Left forelimb (tissue), 1 donor: ENCODE measurements at places on chromosomes 1 and 21.

DNA sequence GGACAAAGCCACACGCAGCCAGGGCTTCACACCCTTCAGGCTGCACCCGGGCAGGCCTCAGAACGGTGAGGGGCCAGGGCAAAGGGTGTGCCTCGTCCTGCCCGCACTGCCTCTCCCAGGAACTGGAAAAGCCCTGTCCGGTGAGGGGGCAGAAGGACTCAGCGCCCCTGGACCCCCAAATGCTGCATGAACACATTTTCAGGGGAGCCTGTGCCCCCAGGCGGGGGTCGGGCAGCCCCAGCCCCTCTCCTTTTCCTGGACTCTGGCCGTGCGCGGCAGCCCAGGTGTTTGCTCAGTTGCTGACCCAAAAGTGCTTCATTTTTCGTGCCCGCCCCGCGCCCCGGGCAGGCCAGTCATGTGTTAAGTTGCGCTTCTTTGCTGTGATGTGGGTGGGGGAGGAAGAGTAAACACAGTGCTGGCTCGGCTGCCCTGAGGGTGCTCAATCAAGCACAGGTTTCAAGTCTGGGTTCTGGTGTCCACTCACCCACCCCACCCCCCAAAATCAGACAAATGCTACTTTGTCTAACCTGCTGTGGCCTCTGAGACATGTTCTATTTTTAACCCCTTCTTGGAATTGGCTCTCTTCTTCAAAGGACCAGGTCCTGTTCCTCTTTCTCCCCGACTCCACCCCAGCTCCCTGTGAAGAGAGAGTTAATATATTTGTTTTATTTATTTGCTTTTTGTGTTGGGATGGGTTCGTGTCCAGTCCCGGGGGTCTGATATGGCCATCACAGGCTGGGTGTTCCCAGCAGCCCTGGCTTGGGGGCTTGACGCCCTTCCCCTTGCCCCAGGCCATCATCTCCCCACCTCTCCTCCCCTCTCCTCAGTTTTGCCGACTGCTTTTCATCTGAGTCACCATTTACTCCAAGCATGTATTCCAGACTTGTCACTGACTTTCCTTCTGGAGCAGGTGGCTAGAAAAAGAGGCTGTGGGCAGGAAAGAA, 8.1 kb downstream of the PSRC1 start:
- DNase-seq: no peak

DNA sequence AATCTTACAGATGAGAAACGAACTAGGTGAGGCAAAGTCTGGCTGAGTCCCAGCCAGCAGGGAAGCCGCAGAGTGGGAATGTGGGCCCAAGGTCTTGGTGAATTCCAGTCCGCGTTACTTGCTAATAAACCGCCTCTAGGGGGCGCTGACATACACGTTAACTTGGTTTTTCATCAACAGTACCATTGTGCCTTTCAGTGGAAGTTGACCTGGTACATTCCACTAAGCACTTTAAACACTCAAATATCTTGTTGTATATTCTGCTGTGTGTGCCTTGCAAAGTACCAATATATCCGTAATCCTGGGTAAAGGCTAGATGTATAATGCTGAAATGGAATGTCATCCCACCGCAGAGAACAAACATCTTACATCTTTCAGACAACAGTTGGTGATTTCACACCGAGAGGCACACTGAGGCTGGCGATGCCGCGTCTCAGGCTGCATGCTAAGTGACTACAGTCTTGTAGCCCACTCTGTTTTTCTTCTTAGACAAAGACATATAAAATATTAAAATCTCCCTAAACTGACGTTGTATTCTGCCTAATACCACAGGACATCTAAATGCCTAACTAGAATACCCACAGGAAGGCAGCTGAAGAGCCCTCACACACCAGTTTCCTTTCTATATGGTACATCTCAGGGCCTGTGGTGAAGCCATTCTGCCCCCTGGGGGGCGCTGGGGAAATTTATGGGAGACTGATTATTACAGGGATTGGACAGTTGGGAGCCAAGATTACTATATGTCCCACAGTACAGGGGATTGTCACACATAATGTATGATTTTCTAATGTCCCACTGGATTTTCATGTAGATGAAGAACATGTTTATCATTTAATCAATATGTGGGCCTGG, 49.2 kb upstream of the C1orf198 start:
- DNase-seq: peak; percentile 74

DNA sequence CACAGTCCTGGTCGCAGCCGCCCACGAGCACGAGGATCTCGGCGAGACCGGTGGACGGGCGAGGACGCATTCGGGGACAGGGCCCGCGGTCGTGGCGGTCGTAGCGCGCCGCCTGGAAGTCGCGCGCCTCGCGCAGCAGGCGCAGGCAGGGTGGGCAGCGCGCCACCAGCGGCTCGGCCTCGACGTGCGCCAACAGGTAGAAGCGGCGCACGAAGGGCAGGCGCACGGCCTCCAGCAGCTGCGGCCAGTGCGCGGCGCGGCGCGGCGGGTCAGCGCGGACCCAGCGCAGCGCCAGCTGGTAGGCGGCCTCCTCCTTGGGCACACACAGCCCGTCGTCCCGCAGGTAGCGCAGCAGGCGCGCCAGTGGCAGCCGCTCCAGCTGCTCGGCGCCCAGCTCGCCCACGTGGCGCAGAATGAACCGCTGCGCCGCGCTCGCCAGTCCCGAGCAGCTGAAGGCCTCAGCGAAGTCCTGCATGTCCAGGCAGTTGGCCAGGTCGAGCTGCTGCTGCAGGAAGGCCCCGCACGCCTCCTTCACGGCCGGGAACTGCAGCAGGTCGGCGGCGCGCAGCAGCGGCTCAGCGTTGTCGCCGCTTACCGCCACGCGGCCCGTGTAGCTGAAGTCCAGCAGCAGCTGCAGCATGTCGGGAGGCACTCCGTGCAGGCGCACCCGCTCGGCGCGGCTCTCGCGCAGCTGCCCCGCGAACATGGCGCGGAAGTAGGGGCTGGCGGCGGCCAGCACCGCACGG, 573 bp downstream of the KLHL21 start:
- peak; percentile 86 for DNase-seq

- no peak for DNase-seq
These were observed 52.6 kb downstream of the RUNX1 start for GRCh38 chr21:34996304-34997101.

DNA sequence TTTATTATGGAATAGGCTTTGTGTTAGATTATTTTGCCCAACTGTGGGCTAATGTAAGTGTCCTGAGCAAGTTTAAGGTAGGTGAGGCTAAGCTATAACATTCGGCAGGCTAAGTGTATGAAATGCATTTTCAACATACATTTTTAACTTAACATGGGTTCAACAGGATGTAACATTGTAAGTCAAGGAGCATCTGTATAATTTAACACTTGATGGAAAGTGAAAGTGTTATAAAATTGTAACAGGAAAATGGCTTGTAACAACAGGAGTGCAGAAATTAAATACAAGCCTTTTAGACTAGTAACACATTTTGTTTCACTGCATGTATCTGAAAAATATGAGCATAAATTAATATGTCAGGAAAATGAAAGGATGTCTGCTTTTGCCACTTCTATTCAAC, 42.3 kb downstream of the B3GALNT2 start:
- no peak for DNase-seq

DNA sequence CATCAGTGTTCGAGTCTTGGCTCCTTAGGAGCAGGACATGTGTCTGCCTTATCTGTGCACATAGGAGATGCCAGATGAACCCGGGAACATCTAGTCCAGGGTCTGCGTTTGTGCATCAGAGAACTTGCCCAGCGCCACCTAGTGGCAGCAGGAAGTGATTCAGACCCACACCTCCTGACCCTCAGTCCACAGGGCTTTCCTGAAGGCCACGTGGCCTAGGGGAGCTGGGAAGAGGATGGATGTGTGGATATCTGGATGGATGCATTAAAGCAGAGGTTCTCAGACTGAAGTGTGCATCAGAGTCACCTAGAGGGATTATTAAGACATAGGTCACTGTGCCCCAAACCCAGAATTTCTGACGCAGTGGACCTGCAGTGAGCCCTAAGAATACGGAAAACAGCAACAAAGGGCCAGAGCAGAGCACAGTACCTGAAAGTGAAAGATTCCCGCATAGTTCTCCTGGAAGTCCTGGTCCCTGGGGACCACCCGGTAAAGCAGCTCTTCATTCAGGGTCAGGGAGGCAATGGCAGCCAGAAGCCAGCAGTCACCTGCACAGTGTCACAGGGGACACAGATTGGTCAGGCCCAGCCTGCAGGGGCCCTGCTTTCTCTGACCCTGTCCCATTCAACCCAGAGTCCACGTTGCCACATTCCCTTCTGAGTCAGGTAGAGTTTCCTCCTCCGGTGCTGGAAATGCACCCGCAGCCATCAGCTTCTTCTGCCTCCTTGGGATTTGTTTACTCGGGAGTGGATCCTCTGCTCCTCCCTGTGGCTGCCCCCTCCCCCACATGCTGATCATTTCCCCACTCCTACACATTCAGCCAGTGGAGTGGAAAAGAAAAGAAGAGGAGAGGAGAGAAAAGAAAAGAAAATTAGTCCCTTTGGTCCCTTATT, 37.0 kb downstream of the CAPN8 start:
- no peak for DNase-seq

GRCh38 chr1:23957096-23957495, 2.5 kb upstream of the PNRC2 start:
- no peak for DNase-seq

- no peak for DNase-seq
These were observed 19.2 kb upstream of the ID3 start for GRCh38 chr1:23578311-23578996.

DNA sequence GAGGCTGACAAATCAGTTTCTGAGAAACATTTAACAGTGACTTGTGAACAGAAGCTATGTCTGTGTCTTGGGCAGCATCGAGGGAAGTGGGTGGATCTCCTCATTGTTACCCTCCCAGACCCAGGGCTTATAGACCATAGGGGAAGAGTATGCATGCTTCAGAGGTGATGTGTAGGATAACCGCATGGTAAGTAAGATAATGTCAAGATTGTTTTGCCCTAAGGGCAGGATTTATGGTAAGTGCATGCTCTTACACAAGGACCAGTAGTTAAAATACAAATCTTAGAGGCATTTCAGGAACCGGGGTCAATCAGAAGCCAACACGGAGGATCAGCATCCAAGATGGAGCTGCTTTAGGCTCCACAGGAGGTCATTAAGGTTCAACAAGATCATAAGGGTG, 7.7 kb upstream of the PRMT2 start:
- no peak for DNase-seq

DNA sequence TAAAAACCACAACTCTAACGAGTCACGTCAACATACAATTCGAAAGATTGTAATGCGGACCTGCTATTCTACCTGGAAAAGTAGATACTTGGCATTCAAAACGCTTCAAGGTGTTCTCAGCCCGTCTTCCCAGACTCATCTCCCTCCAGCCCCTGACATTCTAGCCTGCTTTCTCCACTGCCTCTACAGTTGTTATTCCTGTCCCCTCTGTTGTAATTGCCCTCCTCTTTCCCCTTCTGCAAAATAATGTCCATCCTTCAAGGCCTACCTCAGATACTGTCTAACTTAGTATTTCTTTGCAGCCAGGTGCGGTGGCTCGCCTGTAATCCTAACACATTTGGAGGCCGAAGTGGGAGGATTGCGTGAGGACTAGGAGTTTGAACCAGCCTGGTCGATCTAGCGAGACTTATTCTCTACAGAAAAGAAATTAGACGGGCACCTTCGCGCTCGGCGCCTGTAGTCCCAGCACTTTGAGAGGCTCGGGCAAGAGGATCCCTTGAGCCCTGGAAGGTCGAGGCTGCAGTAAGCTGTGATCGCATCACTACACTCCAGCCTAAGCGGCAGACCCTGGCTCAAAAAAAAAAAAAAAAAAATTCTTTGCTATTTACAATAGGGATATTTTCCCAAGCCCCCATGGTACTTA, 756 bp upstream of the RBM34 start:
- DNase-seq: no peak

GRCh38 chr1:181089676-181090544, 1.4 kb downstream of the IER5 start:
- peak; percentile 83 for DNase-seq

DNA sequence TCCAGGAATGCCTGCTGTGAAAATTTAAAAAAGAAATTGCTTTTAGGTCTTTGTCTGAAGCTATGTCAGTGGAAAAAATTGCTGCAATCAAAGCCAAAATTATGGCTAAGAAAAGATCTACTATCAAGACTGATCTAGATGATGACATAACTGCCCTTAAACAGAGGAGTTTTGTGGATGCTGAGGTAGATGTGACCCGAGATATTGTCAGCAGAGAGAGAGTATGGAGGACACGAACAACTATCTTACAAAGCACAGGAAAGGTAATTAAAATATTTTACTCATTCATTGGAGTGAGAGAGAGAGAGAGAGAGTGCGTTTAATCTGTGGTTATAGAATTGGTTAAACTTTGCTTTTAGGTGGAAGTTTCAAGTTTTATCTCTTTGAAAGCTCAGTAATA, 20.0 kb downstream of the CDC73 start:
- DNase-seq: no peak

DNA sequence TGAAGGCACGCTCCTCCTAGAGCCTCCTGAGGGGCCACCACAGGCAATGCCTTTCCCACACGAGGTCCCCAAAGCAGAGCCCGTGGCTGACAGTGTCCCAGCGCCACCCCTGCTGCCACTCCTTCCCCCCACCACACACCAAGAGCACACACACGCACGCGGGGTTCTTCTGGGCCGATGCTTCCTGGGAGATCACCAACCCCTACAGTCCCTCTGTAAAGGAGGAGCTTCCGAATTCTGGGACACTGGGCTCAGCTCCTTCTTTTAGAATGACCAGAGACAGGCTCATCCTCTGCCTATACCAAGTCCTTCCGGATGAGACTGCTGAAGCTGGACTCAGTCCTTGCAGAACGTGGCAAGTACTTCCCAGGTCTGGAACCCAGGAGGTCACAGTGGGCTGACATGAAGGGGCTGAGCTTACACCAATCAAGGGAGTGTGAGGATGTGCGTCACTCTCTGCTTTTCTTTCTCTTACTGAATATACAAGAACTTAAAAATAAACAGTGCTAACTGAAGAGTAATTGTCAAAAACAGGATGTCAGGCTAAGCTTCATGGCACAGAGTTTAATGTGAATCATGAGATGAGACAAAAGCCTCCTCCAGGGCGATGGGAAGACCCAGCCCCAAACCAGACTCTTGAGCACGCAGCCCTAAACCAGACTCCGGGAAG, 12.7 kb downstream of the SSU72 start:
- no peak for DNase-seq

DNA sequence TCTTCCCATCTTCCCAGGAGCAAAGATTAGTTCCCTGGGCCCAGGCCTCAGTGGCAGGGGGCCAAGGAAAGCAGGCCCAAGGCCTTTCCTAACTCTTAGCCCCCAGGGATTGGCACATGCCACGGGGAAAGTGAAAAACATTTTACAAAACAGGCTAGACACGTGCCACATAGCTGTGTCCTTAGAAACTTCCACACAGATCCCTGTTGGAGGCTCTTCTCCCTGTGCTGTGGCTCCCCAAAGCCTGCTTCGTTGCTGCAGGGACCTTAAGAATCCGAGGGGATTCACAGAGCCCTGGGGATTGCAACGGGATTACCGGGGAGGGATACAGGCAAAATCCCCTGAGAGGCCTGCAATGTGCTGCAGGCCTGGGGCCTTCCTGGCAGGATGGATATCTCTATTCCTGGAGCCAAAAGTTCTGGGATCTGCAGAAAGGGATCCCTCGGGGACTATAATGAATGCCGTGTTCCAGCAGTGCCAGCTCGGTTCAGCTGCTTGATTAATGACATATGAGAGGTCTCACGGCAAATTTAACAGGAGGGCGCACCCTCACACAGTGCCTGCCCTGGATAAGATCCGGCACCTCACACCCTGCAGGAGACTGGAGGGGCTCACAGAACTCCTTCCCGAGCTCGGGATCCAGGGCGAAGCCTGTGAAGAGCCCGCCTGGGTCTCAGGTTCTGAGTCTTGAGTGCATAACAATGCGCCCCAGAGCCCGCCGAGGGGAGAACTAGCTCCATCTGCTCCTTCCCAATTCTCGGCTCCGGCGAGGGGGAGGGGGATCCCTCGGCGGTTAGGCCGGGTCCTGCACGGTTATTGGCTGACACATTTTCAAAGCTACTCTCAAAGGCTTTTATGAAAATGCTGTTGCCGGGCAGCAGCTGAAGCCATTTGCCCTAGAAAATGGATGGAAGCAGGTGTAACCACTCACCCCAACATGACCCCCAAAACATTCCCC, 15.3 kb upstream of the RGS8 start:
- DNase-seq: no peak
